SK-N-SH (cell line): ENCODE measurements at places on chromosomes 13 and 19.
A peak's percentile ranks its signal among the peaks of the same experiment; 100 is the strongest.

DNA sequence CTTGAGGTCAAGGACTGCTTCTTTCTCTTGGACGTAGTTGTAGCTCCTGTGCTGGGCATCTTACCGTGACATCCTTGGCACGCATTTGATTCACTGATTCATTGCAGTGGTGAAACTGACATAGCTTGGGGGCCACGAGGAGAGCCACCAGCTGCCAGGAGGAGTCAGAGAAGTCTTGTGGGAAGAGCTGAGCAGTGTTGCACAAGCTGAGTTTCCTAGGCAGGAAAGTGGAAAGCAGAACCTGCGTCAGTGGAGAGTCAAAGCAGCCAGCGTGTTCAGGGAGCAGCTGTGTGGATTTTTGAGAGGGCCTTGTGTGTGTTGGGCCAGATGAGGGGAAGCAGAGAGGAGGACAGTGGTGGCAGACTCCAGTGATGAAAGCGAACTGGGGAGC, 5.3 kb upstream of the GPR183 start:
- DNase-seq, result peak; percentile 18

DNA sequence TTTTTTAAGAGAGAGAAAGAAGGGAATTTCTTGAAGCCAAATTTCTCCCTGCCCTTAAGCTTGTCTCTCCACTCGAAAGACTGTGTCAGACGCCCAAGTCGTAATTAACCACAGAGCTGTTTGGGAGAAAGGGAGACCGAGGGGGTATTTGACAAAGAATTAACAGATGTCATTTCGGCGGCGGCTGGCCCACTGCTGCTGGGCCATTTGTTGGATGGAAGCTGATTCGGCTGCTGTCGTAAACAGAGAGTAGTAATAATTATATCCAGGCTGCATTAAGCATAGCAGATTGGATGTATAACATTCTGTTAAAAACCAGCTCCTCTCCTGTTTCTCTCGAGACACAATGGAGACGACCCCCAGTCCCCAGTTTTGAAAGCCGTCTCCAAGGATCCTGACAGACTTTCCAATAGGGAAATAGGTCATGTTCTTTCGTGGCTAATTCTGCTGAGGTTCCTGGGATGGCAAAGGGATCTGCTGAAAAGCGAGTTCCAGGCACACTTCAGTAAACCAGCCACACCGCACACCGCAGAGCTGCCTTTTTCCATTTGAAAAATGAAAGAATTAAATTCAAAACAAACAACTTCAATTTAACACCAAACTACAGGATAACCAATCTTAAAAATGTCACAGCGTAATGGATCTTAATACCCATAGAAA, 71.5 kb downstream of the KCTD15 start:
- peak; percentile 75 for DNase-seq

DNA sequence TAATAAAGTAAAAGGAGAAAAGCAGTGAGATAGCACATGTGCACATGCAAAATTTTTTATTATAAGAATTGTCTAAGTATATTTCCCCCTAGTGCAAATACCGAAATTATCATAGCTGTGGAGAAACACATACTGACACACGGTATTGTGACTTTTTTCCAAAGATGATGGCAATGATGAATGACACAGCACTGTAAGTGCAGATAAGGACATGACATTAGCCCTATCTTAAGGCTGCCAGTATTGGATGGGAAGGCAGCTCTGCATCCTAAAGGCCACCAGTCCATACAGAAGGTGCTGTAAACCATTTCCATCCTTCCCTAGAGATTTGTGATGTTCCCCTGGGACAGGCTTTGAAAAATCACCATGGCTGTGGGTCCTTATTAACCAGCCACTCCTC, 11.5 kb upstream of the MICU2 start:
- no peak for DNase-seq

DNA sequence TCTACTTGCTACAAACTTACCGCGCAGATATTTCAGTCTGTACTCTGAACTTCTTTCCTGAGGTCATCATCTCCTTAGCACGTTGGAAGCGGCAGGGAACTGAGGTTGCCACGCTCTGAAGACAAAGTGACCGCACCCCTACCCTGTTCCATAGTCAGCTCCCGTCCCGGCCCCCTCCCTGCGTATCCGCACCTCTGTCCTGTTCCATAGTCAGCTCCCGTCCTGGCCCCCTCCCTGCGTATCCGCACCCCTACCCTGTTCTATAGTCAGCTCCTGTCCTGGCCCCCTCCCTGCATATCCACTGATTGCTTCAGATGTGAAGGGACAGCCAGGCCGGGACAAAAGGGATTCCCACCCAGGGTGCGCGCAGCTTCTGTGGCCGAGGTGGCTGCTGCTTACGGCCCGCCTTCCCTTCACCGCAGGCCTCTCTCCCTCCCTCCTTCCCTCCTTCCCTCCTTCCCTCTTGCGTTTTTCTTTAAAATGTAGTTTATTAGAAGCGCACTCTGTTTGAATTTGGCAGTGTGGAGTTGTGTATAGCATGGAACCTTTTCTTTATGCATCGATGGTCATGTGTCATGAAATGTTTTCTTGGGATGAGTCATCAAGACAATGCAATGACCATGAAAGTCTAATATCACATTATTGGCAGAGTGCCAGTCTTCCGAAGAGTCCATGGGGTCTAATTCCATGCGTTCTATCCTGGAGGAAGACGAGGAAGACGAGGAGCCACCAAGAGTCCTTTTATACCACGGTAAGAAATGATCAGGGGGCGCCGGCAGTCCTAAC, 21.9 kb upstream of the NDUFS7 start:
- no peak for DNase-seq

- no peak for DNase-seq
Observed at GRCh38 chr19:14566712-14567077, 5.2 kb downstream of the NDUFB7 start.

- DNase-seq, result no peak
Observed at GRCh38 chr13:75146436-75146835, 335.5 kb downstream of the TBC1D4 start.

DNA sequence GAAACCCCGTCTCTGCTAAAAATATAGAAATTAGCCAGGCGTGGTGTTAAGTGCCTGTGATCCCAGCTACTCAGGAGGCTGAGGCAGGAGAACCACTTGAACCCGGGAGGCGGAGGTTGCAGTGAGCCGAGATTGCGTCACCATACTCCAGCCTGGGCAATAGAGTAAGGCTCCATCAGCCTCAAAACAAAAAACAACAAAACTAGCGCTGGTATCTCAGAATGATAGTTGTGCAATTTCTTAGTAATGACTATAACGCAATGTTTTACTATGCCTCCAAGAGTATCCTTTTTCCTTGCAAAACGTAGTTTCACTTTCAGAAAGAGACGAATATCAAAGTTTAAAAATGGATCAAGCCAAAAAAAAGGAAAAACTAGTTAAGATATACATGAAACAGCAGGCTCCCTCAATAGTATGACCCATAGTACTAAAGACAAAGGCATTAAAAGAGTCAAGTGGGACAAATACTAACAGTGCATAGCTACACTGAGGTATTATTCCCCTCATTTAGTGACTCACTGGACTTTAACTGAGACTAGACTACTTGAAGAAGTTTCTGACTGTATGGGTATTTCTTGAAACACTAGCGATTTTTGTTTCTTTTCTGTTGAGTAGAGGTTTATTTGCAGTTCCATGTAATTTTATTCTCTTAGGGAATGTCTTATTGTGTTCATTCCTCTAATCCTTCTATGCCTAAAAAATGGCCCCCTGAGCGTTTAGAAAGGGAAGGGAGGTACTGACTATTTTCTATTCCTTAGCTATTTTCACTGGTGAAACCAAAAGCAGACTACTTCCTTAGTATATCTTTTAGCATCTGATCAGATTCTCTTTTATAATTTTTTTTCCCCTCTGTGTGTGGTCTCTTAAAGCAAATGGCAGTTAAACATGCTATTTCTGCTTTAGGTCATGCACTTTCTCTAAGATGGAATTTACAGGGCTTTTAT, 10.4 kb upstream of the ITM2B start:
- DNase-seq, result no peak

GRCh38 chr13:50948601-50949000, 39.0 kb downstream of the RNASEH2B start:
- DNase-seq, result no peak

DNA sequence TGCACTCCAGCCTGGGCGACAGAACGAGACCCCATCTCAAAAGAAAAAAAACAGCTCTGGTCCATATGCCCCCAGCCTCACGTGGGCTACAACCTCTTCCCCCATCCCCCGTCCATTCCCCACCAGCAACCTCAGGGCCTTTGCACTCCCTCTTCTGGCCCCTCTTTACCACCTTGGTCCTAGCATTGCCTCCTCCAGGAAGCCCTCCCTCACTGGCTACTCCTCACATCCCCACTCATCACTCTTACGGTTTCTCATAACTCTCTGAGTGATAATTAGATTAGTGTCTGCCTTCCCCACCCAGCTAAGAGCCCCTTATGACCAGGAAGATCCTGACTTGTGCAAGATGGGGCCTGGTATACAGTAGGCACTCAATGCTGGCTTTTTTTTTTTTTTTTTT, 30.8 kb downstream of the IL12RB1 start:
- DNase-seq, result no peak

DNA sequence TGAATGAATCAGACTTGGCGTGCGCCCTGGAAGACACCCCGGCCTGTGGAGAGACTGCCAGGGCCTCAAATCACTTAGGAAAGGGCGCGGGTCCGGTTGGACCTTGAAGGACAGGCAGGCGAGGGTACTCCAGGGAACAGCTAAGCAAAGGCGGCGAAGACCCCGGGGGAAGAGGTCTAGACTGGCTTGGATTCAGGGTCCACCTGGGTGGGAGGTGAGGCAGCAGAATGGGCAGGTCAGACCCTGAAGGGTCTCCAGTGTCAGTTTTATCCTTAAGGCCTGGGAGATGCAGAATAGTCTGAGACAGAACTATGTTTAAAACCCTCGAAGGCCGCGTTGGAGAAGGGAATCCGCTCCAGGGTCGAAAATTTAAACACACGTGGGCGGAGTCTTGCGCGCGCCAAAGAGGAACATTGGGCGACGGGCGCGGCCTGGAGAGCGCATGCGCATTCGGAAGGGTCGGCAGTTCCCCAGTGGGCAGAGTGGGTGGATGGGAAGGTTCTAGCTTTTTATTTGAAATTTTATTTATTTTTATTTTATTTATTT, 567 bp upstream of the SMG9 start:
- DNase-seq, result peak; percentile 87

DNA sequence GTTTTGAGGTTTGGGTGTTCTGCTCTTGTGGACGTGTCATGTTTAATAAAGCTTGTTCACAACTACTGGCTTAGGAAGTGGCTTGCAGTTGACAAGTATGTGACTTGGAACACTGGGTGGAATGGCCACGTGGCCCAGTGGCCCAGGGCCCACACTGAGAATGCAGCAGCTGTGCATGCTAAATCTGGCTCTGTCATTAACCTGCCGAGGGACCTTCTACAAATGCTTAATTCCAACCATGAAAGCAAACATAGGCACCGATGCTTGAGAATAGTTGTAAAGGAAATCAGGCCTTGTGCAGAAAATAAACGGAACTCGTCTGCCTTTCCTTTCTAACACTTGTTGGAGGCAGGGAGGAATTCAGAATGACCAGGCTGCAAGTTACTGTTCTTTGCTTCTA, 11.6 kb upstream of the CLDN10 start:
- DNase-seq, result no peak

DNA sequence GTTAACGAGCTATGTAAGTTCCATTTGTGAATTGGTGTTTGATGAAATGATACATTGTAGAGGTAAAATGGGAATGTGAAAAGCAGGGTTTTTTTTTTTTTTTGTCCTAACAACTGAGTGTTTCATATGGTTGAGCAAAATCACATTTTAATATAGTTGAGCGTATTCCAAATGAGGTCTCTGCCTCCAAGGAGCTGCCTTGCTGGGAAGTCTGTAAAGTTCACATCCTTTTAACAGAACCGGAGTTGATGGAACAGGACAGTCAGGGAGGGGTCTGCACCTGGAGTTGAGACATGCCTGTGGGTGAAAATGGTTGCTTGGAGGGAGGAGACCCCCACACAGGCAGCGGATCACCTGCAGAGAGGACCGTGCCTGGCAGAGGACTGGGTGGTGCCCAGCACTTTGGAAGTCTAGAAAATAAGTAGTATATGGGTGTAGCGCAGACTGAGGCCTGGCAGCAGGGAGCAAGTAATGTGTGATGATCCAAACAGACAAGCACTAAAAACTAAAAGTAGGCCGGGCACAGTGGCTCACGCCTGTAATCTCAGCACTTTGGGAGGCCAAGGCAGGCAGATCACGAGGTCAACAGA, 75.2 kb upstream of the UBAC2 start:
- DNase-seq, result no peak

- no peak for DNase-seq
Observed at GRCh38 chr19:15587663-15588062, 27.4 kb upstream of the CYP4F8 start.

DNA sequence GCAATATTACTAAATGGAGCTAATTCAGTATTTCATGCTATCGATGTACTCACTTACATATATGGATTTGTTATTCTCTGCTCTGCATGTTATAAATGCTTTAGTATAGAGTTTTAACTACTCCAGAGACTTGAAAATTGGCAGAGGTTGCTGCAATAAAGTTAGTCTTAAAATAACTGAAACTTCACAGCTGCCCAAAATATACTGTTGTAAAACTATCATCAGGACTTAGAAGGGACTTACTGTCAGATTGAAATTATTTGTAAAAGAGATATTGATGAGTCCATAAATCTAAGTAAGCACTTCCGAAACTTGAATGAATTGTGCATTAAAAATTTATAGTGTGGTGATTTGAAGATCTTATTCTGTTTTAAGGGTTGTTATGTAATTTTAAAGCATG, 1178.2 kb upstream of the PCDH20 start:
- DNase-seq, result no peak

DNA sequence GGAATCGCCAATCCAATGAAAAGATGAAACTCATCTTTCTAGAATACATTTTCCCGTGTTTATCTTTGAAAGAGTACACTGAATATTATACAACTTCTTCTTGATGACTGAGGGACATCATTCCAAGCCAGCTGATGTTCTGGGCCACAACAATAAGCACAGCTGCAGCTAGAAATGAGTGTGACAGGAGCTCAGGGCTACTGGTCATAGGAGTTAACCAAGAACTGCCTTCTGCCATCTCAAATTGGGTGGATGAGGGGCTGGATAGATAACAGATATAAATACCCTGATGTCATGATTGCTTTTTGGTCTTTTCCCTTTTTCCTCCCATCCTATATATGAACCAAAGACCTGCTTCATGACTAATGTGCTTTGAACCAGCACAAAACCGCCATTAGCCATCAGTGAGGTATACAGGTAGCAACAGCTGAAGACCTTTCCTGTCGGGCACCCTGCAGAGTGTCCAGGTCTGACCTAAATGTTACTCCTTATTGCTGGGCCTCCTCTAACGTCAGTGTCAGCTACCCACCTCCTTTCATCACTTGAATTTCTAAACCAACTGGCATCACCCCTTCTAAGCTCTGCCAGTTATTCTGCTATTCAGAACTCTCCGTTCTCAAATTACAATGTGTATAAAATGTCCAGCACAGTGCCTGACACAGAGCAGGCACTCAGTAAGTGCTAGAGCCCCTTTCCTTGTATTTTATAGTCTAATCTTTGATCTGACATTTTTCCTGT, 178.2 kb downstream of the ENOX1 start:
- DNase-seq, result no peak

GRCh38 chr13:39602277-39602613, 748 bp downstream of the LHFPL6 start:
- no peak for DNase-seq

- no peak for DNase-seq
Observed at GRCh38 chr19:5016781-5017180, 47.9 kb downstream of the KDM4B start.

- no peak for DNase-seq
Observed at GRCh38 chr19:16435999-16436650, 35.6 kb downstream of the EPS15L1 start.

GRCh38 chr13:40031031-40031430, 375.6 kb downstream of the COG6 start:
- no peak for DNase-seq
